ENCODE measurements at places on chromosomes 5 and 9.

DNA sequence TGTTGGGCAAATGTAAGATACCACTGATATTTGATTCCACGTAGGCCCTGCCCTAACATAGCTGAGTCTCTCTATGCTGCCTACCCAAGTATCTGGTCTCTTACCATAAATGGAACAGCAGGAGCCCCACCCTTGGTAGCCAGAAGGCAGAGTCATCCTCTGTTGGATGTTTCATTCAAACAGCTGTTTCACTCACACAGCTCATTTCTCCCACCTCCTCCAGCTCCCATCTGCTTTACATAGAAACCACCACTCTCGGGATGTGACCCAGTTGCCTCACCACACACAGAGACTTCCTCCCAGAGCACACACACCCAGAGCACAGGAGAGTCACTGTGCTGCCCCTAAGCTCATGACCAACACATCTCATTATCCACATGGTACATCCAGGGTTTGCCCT is 165.3 kb downstream of the TMEM167A start:
- no peak for DNase-seq

DNA sequence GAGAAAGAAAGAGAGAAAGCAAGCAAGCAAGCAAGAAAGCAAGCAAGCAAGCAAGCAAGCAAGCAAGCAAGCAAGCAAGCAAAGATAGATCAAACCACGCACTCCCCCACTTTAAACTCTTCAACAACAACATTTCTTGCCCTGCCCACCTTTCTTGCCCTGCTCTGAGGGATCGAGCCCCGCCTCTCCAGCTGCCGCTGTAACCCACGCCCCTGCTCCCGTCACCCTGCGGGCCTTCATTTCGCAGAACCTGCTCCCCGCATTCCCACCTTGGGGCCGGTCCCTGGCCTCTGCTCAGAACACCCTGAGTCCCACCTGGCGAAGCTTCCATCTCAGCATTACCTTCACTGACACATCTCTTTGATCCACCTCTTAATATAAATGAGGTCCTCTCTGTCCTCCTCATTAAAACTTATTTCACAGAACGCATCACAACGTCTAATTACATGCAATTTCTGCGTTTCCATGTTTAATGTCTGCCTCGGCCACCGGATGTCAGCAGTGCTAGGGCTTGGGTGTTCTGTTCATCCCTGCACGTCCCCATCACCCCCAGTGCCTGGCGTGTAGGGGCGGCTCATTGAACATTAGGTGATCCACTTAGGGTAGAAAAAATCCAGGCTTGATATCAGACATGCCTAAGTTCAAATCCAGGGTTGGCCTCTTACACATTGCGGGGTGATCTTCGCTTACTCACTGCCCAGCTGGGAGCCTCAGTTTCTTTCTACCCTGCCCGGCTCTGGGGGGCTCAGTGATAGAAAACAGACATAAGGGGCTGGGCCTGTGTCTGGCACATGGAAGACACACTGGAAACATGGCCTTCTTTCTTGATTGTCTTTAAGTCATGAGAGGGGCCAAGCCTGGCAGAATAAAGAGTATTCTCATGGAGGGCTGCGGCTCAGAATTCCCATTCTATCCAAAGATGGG is 187.6 kb downstream of the DAB2IP start:
- no peak for DNase-seq

DNA sequence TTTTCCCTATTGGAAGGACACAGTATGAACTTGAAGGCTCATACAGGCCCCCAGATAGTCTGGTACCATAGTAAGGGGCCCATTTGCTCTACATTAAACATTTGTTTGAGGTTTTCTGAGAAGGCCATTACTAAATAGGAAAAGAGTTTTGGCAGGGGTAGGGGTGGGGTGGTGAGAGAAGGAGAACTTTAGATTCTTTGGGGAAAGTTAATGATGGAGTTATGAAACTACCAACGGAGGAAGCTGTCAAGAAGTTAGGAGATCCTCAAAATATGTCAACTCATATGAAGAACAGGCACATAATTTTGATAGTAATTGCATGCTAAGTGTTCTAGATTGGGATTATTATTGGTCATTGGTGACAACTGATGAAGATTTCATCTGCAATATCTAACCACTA is 114.7 kb downstream of the TAF11L14 start:
- no peak for DNase-seq

- no peak for DNase-seq
Observed at GRCh38 chr9:134039386-134040175, 14.3 kb downstream of the BRD3OS start.

GRCh38 chr9:100472788-100473275 is at the start of gene TMEFF1:
Gene TMEFF1 (plus strand): TSS chr9:100473149. CDS start chr9:100473545, 396 bp downstream.
- peak; percentile 35 for DNase-seq

- no peak for DNase-seq
Observed at GRCh38 chr5:143962201-143962600, 150.2 kb downstream of the HMHB1 start.

- DNase-seq = no peak
Observed at GRCh38 chr5:54720341-54720740, 202.8 kb downstream of the SNX18 start.

DNA sequence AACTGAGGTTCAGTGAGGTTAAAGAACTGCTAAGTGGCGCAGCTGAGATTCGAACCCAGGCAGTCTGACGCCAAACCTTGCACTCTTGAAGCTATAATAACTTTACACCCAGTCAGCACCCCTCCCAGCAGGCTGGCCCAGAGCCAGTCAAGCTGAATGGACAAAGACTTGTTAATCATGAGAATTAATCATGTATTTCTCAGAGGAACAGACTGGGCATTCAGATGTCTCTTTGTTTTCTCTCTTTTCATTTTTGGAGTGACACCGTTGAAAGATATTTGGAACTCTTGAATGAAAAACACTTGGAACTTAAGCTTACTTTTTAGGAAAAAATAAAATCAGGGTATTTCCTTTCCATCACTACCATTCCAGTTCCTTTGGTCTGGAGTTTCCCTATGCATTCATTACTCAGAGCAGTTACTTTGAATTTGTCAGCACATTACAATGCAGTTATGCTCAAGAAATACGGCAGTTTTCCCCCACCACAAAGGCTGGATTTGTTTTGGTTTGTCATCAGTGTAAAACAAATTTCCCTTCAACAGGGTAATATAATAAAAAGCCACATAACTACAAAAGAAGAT is 22.6 kb upstream of the MAMDC2 start:
- no peak for DNase-seq

DNA sequence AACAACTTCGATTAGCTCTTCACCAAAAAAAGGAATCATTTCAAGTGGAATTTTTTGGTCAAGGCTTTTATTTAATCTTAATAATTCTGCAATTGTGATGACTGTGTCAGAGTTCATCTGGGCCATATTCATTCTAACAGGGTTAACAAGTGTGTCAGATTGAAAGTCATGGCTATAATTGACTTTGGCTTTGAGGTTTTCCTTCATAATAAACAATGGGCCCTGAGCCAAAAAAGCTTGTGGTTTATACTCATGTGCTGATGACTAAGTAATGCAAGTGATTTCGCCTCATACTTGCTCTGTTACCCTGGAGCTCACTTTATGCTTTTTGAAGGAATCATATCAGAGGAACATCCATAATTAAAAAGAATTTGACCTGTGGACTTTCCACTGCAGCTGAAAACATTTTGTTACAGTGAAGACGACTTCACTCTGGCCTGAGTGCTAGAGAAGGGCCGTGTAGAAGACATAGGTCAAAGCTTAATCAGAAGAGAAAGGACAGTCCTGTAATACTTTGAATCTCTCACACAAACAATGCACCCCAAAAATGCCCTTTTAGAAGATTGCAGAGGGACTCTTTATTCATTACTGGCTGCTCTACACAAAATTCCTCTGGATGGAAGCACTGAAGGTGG is 101.7 kb downstream of the GDNF start:
- DNase-seq = no peak

- DNase-seq = no peak
Observed at GRCh38 chr5:135834639-135835529, at the start of gene SLC25A48. Gene SLC25A48 (plus strand): TSS chr5:135834663. CDS start chr5:135834848, 185 bp downstream.

- no peak for DNase-seq
Observed at GRCh38 chr9:121450241-121450640, 49.4 kb downstream of the GGTA1 start.

DNA sequence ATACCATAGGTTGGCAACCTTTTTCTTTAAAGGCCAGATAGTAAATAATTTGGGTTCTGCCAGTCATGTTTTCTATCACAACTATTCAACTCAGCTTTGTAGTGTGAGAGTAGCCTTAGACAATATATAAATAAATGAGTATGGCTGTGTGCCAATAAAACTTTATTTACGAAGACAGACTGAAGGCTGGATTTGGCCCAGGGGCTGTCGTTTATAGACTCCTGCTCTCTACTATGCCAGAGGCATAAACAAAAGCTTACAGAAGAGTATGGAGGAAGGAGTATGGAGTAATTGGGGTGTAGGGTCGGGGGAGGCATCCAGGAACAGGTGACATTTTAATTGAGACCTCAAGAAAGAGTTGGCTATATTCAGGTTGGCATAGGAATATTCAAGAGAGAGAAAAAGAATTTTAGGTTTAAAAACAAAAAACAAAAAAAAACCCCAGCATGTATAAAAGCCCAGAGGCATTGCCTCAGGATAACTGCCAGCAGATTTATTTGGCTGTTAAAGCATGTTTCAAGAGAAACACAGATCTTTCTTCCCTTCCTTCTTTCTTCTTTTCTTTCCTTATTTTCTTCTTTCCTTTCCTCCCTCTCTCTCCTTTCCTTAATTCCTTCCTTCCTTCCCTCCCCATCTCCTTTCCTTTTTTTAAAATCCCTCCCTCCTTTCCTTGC is 39.9 kb downstream of the SLIT3 start:
- DNase-seq = no peak

- DNase-seq = no peak
Observed at GRCh38 chr9:130921300-130921988, 17.6 kb downstream of the FIBCD1 start.

DNA sequence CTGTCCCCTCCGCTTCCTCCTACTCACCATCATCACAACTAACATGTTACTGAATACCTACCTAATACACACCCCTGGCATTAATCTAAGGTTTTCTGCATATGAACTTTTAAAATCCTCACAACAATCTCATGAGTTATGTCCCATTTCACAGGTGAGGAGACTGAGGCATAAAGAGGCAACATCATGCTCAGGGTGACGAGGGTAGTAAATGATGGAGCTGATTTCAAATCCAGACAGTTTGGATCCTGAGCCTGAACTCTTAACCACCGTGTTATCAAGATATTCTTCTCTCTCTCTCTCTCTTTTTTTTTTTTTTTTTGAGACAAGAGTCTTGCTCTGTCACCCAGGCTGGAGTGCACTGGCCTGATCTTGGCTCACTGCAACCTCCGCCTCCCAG is 12.9 kb upstream of the EEIG1 start:
- no peak for DNase-seq

GRCh38 chr9:79026316-79026715 is 545.4 kb upstream of the TLE4 start:
- DNase-seq = no peak

- no peak for DNase-seq
Observed at GRCh38 chr5:485113-485945, 38.9 kb downstream of the SLC9A3 start.

- no peak for DNase-seq
Observed at GRCh38 chr5:10130881-10131280, 118.8 kb downstream of the ATPSCKMT start.

DNA sequence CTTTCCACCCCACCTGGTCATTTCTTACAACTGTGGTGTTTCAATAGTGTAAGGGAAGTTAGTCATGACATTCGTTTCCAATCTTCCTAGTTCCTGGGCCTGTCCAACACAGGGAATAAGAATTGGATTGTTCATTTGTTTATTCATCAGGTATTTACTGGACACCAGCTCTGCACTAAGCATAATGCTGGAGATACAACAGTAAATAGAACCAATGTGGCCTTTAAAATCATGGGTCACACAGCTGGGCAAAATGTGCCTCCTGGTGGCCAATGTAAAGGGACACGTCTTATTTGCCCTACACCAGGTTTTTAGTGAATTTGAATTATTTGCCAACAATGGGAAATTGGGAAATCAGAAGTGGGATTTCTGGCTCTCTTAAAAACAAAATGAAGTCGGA is 10.4 kb downstream of the ABLIM3 start:
- DNase-seq = no peak

- no peak for DNase-seq
Observed at GRCh38 chr5:125583321-125584139, 837.1 kb upstream of the ZNF608 start.

GRCh38 chr5:102623329-102624065 is 124.7 kb upstream of the SLCO6A1 start:
- DNase-seq = no peak

GRCh38 chr5:132822650-132823480 is 7.6 kb downstream of the SHROOM1 start:
- DNase-seq = no peak

GRCh38 chr5:132265336-132266030 is 8.0 kb downstream of the PDLIM4 start:
- no peak for DNase-seq

- DNase-seq = no peak
Observed at GRCh38 chr5:122376250-122376649, 64.2 kb downstream of the SNCAIP start.

GRCh38 chr5:68041293-68041692 is 174.3 kb upstream of the PIK3R1 start:
- DNase-seq = no peak

GRCh38 chr5:2136728-2137333 is 254.1 kb upstream of the IRX4 start:
- no peak for DNase-seq

- DNase-seq = no peak
Observed at GRCh38 chr9:107489144-107489673, 360 bp downstream of the KLF4 start.

- DNase-seq = no peak
Observed at GRCh38 chr5:11724940-11725339, 179.3 kb downstream of the CTNND2 start.

GRCh38 chr5:28374492-28374967 is 1336.1 kb upstream of the CDH9 start:
- no peak for DNase-seq

DNA sequence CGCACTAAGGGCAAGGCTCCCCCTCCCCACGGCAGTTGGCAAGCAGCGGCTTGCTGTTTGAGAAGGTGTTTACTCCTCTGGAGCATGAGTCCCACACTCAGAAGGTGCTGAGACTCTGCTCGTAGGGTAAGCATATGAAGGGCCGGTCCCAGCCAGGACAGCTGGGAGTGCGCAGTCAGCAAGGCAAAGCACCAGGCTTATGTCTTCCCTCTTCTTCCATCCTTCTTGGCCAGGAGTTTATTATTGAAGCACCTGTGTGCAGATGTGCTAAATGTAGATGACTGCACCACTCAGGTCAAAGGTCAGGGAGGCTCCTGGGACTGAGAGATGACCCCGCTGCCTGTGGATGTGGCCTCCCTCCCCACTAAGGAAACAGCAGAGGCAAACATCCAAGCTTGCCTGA is 27.0 kb upstream of the CDKN2AIPNL start:
- DNase-seq = no peak

GRCh38 chr9:124707666-124708065 is 63.4 kb downstream of the NR6A1 start:
- DNase-seq = no peak

DNA sequence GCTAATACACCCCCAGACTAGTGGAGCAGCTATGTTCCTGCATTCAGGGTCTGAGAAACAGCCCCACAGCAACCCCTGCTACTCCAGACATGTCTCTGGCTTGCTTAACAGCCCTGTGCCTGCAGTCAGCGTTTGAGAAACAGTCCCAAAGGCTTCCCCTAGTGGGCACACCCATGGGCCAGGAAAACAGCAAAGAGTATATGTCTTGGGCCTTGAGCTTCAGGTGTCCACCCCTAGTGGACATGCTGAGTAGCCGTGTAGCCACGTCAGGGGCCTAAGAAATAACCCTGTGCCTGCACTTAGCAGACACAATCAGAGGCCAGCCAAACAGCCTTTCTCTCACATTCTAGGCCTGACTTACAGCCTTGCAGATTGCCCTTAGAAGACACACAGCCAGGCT is 698.6 kb downstream of the PTPRD start:
- no peak for DNase-seq

- no peak for DNase-seq
Observed at GRCh38 chr5:32710550-32711361, at the start of gene NPR3. Gene NPR3 (plus strand): TSS chr5:32711321. CDS start chr5:32711777, 456 bp downstream.
